NCI-H460 (cell line): ENCODE measurements at places on chromosomes 7 and 10. TPM values are rescaled to one million over a fixed set of nuclear protein-coding genes. Genes with fewer than 3 reads are reported as not detected.

SPACDR gene
- total RNA-seq, result 0.27 and 0.43 TPM in 2 replicates

DNA sequence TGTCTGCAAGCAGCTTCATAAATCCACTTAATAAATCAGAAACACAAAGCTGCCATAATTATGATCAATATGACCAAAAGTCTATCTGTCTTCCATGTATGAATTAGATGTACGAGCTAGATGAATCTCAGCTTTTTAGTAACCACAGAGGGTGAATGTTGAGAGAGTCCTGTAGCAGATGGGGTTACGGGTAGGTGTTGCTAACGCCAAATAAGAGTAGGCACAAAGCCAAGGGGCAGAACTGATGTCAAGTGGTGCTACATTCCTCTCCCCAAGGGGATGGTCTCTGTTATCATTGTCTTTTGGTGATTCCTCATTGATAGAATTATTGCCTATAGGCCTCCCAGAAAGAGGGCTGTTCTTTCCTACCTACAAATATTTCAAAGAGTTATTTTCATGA is 257.8 kb downstream of the PCLO start:
- no peak for DNase-seq

ANKRD61 gene
- 0.46 and 0.72 TPM in 2 replicates for total RNA-seq

GRCh38 chr10:74855027-74855426 is 28.6 kb downstream of the KAT6B start:
- DNase-seq, result no peak

- no peak for DNase-seq
Observed at GRCh38 chr10:5694573-5694972, 9.9 kb downstream of the TASOR2 start.

GRCh38 chr10:72109636-72110157 is 21.3 kb upstream of the SPOCK2 start:
- DNase-seq, result no peak

- no peak for DNase-seq
Observed at GRCh38 chr7:67771846-67772605, 775.4 kb downstream of the TYW1 start.

- DNase-seq, result no peak
Observed at GRCh38 chr10:51257511-51258248, 183.4 kb downstream of the PRKG1 start.

LIPN gene
- not detected in 2 replicates for total RNA-seq

- no peak for DNase-seq
Observed at GRCh38 chr10:21503542-21503941, 21.9 kb downstream of the SKIDA1 start.

ZSWIM8 gene
- 19.7 and 32.4 TPM in 2 replicates for total RNA-seq

- no peak for DNase-seq
Observed at GRCh38 chr7:36545291-36545690, 155.6 kb downstream of the ANLN start.

DNA sequence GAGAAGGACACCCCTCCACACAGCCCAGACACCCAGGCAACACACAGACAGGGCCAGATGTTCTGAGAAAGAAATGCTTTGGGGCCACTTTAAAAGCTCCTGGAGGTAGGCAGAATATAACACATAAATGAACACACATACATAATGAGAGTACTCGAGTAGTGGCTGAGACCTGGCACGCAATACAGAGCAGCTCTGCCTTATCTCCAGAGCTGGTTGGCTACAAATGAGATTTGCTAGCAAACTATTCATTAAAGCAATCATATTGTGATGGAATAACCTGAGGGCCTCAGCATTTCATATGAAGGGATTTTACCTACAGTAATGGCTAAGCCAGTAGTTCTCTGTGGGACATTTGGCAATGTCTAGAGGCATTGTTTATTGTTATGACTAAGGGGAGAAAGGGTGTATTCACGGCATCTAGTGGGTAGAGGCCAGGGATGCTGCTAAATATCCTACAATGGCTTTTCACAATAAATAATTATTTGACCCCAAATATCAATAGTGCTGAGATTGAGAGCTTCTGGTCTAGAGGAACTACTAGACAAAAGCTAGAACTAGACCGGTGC is 5.5 kb upstream of the IMPDH1 start:
- no peak for DNase-seq

DNA sequence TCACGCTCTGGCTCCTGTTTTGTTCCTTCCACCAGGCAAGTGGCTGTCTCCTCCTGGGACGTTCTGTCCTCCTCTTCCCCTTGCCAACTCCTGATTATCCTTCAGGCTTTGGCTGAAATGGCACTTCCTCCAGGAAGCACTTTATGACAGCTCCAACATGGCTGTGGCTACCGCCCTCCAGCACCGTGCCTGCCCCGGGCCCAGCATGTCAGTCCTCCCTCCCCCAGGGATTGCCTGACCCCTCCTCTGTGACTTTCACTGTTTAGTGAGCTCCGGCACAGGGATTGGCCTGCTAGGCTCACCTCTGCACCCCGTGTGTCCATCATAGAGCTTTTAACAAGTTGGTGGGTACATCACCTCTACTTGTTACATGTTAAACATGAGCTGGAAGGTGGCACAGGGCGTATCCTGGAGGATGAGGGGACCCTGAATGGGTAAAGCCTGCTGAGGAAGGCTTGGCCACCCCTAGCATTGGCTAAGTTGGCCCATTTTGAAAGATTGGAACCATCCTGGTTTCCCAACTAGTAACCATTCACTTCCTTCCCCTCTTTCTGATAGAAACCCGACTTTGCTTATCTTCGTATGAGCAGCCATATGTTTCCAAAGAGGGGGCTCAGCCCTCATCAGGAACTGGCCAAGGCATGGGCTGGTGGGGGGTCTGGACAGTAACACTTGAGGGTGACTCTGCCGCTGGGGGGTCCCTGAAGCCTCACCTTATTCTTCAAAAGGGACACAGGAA is 10.5 kb upstream of the ADAMTS14 start:
- DNase-seq, result no peak

MRPS16 gene
- 141 and 150 TPM in 2 replicates for total RNA-seq

ABCA13 gene
- total RNA-seq, result 0.03 TPM in 1 of 2 replicates, not detected in the other

PTN gene
- total RNA-seq, result 0.12 TPM in 1 of 2 replicates, not detected in the other

DNA sequence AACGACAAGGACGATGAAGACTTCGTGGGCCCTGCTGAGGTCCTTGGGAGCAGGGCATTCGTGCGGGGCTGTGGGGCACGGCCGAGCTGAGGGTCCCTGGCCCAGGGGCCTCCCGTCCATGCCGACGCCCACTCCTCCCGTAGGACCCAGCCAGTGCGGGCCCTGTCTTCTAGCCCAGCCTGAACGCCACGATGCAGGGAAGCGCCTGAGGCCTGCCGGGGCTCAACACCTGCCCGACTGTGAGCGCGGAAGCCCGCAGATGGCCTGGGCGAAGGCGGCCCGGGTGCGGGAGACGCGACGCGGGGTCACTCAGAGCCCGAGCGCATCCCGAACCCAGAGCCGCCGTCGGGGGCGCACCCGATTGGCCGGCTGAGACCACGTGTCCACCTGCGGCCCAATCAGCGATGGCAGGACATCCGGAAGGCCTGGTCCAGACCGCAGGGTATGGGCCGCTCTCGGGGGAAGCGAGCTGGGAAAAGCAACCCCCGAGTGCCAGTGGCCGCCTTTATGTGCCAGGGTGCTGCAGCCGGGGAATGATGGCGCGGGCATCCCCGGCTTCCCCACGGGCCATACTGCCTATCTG is 151.0 kb downstream of the NRF1 start:
- no peak for DNase-seq

DNA sequence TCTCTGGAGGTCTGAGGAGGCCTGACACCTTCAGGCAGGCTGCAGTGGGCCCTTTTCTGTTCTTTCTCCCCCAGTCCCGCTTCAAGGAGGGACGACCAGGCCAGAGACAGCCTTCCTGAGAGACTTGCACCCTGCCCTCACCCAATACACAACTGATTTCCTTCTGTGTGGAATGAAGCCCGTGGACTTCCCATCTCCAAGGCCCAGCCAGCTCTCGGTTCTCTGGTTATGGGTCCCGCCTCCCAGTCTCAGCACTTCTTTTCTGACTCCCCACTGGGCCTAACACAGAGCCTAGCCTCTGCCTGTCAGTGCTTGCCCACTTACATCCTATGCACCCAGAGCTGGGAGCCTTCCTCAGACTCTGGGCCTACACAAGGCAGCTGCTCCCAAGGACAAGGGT is 24.1 kb upstream of the ADCYAP1R1 start:
- DNase-seq, result no peak

SLC26A3 gene
- total RNA-seq, result not detected in 2 replicates

FKBP6 gene
- 0.17 TPM in 1 of 2 replicates, not detected in the other for total RNA-seq

GRCh38 chr7:22672846-22673680 is 53.9 kb upstream of the IL6 start:
- peak; percentile 63 for DNase-seq

DNA sequence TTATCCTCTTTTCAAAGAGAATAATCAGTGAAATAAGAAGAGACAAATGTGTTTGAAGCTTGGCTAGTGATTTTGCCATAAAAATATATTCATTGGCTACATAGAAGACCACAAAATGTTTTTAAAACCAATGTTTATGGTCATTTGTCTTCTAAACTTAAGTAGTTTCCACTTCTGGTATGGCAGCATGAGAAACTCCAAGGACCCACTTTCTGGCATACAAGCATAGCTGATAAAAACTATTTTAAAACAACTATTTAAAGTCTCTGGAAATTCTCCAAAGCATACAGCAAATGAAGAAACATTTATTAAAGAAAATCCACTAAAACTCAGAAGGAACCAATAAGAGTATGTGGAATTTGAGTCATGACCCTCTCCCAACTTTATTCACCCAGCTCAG is 89.2 kb upstream of the TOMM7 start:
- DNase-seq, result no peak

ELOVL3 gene
- 0.20 TPM in 1 of 2 replicates, not detected in the other for total RNA-seq

- DNase-seq, result no peak
Observed at GRCh38 chr7:139033346-139034114, 2.3 kb downstream of the ZC3HAV1L start.

GRCh38 chr7:27146491-27147198 is 929 bp downstream of the HOXA6 start:
- no peak for DNase-seq

ELMO1 gene
- 7.3 and 10.1 TPM in 2 replicates for total RNA-seq

GRCh38 chr10:35971397-35971796 is 329.3 kb upstream of the FZD8 start:
- DNase-seq, result no peak

DNA sequence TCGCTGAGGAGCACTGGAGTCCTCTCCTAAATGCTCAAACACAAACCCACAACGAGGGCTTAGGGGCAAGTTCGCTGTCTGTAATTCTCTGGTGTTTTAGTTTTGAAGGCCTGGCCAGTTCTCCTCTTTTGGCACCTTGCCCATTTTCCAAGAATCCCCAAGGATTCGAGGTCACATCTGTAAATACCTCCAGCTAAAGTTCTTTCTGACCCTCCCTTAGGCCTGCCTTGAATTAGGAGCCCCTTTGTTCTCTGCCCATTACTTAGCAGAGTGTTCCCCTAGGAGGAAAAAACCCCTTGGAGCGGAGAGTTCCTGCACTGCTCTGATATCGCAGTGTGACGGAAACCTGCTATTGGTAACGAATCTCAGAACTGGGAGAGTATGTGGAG is 743 bp upstream of the PYROXD2 start:
- DNase-seq, result no peak

GRCh38 chr7:138712652-138713051 is 11.5 kb upstream of the SVOPL start:
- DNase-seq, result no peak

- no peak for DNase-seq
Observed at GRCh38 chr7:1592299-1592871, 22.6 kb upstream of the PSMG3 start.

GRCh38 chr7:94188350-94188749 is 184.2 kb upstream of the BET1 start:
- no peak for DNase-seq

DNA sequence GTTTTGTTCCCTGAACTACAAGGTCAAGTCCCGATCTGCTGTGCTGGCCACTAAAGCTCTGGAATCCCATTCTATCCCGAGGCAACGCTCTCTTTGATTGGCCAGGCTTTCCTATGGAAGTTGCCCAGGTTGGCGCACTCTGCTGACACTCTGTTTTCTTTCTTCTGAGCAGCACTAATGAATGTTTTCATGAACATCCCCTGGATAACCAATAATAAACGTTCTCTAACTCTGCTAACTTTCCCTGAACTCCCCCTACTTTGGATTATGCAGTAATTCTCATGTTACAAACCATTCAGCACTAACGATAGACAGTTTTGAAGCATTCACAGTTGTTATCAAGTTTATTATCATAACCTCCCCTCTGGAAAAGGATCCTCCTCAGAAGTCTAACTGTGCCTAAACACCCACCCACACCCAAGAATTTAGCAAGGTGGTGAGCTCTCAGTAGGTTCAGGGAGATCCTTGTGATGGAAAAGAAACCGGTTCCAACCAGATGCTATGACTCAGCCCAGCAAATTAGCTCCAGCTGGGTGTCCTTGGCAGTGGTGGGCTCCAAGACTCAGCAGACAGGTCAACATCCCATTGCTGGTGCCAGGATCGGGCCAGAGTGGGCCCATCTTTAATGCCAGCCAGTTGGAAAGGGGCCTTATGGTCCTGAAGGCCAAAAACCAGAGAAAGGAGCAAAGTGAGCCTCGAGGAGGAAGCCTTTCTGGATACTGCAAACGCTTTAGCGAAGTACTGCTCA is 68.4 kb downstream of the CREB3L2 start:
- no peak for DNase-seq

SP8 gene
- total RNA-seq, result 0.06 TPM in 1 of 2 replicates, not detected in the other

DNA sequence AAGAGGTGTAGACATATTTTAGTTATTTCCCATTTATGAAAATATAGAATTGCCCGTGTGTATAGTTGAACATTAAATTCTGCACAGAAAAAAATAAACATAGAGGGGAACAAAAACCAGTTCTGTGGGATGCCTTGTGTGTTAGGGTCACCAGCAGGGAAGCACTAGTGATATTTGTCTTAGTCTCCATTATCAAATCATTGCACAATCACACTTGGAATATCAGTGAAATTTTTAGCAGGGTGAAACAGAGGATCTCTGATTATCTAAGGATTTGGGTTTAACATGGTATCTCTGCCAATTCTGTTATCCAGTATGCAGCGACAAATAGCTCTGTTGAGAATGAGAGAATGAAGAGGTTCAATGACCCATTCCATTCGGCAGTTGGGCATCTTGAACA is 496.0 kb upstream of the POM121L12 start:
- DNase-seq, result no peak

DNA sequence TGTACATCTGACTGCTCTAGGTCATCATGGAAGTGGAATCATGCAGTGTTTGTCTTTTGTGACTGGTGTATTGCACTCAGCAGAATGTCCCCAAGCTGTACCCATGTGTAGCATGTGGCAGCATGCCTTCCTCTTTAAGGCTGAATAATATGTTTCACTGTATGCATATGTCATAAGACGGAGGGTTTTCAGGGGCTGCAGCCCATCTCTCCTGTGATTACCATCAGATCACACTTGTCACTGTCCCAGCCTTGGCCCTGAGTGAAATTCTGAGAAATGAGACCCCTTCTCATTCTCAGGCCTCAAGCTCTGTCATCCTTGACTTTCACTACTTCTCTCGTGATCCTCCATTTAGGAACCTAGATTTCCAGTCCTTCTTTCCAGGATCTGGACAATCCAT is 50.0 kb downstream of the CPXM2 start:
- DNase-seq, result no peak

DNA sequence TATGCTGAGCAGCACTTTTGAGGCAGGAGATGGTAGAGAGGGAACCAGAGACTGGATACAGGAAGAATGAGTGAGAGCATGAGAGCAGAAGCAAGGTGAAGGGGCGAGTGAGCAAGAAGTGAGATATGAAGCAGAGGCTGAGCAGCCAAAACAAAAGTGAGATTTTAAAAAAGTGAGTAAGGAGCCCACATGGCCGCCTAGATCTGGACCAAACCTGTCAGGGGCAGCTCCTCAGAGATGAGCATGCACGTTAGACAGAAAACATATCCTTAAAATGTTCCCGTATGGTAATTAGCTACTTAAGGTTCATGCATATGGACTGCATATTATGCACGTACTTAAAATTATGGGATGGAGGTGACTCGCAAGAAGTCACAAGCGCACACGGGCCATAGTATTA is 22.5 kb downstream of the TMEM176A start:
- DNase-seq, result no peak

- DNase-seq, result no peak
Observed at GRCh38 chr7:98548971-98549370, 68.1 kb upstream of the NPTX2 start.
